Skeletal muscle tissue (tissue), 5 donors: ENCODE measurements at places on chromosomes 5 and 9. TPM values are rescaled to one million over a fixed set of nuclear protein-coding genes. Genes with fewer than 3 reads are reported as not detected.

GRXCR2 gene
- not detected for total RNA-seq

ANKRD18B gene
- total RNA-seq = not detected

VLDLR gene
- 18.3 TPM for total RNA-seq

SPATA31A3 gene
- total RNA-seq = not detected

LTC4S gene
- total RNA-seq = 3.7 TPM

RUFY1 gene
- total RNA-seq = 32.9 TPM

SLC6A18 gene
- total RNA-seq = not detected

ATP10B gene
- under 0.01 TPM for total RNA-seq

DIPK1B gene
- 11.0 TPM for total RNA-seq
